Pons (tissue), 1 donor: ENCODE measurements at places on chromosomes 1 and 21.

- DNase-seq: no peak
These were observed 736.4 kb downstream of the MATN1 start for GRCh38 chr1:29986986-29987385.

- no peak for DNase-seq
These were observed 82.9 kb upstream of the SSX2IP start for GRCh38 chr1:84773195-84773594.

DNA sequence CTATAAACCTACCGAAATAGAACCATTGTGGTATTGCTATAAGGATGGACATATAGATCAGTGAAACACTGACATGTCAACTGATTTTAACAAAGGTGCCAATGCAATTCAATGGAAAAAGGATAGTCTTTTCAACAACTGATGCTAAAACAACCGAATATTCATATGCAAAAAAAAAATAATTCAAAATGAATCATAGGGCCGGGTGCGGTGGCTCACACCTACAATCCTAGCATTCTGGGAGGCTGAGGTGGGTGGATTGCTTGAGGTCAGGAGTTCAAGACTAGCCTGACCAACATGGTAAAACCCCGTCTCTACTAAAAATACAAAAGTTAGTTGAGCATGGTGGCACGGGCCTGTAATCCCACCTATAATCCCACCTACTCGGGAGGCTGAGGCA, 23.9 kb downstream of the HSF2BP start:
- DNase-seq: no peak

- no peak for DNase-seq
These were observed 78.0 kb downstream of the MPZL1 start for GRCh38 chr1:167799747-167800146.

- DNase-seq: no peak
These were observed 130.2 kb upstream of the ATP1B1 start for GRCh38 chr1:168976267-168976666.
